ENCODE measurements at places on chromosomes 12 and 14.
A peak's percentile ranks its signal among the peaks of the same experiment; 100 is the strongest.

DNA sequence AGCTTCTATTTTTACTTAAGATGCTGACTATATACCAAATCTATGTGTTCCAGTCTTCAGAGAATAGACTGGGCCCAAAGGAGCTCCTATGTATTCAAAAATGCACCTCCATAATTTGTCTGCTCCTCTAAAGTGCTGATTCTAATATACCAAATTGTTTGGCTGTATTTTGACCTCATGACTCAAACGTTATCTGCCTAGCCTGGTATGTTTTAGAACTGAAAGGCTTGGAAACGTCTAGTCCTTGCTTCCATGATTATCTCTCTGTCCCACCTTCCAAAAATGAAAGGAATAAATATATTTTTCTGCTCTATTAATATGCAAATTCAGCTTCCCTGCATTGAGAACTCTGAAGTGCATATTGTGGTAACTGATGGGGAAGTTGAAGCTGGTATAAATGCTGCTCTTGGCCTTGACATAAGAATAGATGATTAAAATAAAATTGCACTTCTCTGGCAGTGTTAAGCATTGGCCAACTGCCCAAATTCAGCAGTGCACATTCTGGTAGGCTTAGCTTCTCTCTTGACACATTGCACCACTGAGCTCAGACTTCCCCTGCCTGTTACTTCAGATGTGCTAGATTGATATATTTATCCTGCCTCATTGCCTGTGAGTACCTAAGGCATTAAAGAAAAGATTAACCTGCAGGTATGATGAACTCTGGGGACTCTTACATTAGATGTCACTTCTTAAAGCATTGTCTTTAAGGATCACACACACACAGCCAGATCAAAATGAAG is 882.3 kb downstream of the RPS29 start:
- DNase-seq, result no peak

- no peak for DNase-seq
These were observed 13.9 kb downstream of the CKB start for GRCh38 chr14:103508521-103509329.

GRCh38 chr14:29236848-29237247 is 470.3 kb downstream of the FOXG1 start:
- DNase-seq, result no peak

DNA sequence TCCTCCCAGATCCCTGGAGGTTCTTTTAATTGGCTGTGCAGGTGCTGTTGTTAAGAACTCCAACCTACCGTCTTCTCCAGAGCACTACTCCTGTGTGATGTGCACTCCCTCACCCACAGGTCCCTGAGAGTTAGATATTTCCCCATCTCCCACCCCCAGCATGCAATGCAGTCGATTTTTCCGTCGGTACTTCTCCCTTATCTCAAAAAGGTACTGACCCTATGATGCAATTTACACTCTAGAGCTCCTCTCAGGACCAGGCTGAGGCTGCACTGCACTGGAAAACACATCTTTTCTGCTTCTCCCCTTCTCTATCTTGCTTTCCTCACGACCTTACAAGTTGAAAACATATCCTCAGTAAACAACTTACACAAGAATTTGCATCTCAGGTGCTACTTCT is 312.4 kb upstream of the TBX3 start:
- DNase-seq, result no peak

DNA sequence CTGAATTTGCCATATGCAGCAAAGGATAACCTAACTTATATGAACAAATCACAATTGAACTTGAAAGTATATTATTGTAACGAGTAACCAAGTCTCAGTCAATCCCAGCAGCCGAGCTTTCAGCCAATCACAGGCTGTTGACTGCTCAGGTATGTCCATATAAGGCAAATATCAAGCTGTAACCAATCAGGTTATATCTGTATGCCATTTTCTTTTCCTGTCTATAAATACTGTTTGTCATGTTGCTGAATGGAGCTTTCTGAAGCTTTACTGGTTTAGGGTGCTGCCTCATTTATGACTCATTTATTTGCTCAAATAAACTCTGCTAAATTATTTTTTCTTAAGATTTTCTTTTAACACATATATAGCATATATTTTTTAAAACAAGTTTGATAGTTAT is 1059.5 kb downstream of the GALC start:
- no peak for DNase-seq

DNA sequence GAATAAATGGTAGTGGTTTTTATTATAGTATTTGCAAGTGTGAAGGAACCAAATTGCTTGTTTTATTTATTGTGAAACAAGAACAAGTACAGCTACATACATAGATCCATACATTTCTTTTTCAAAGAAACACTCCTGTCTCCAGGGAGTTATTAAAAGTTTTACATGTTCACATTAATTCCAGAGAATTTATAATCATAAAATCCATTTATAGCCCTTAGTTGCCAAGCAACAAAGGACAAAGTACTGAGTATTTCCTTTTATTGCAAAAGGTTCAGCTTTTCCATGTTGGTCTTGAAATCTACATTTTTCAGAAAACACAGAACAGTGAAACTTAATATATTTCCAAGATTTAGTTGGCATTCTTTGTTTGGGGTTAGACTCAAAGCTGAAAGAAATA is 9.5 kb downstream of the MYRFL start:
- DNase-seq, result no peak

- DNase-seq, result no peak
These were observed 14.5 kb downstream of the KRAS start for GRCh38 chr12:25236190-25236589.

DNA sequence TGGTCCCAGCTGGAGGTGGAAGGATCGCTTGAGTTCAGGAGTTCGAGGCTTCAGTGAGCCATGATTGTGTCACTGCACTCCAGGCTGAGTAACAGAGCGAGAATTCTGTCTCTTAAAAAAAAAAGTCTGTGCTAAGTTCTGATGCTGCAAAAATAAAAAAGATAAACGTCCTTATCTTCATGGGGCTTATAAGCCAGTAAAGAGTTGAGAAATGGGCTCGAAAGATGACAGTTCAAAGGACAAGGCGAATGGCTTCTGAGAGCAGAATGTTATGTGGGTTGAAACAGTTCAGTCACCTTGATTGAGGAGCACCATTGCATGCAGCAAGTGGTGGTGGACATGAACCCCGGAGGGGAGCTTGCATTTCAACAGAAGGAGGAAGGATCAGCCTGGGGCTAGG is 4.7 kb downstream of the TSPAN9 start:
- DNase-seq, result no peak

- DNase-seq, result peak; percentile 57
These were observed 8.5 kb downstream of the RARG start for GRCh38 chr12:53223389-53224060.

DNA sequence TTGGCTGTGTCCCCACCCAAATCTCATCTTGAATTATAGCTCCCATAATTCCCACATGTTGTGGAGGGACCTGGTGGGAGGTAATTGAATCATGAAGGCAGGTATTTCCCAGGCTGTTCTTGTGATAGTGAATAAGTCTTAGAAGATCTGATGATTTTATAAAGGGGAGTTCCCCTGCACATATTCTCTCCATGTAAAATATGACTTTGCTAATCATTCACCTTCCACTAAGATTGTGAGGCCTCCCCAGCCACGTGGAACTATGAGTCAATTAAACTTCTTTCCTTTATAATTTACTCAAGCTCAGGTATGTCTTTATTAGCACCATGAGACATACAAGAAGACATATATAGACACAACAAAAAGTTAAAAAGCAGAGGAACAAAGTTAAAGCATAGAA is 120.0 kb downstream of the CPNE8 start:
- no peak for DNase-seq

- no peak for DNase-seq
These were observed 73.7 kb downstream of the BBS10 start for GRCh38 chr12:76274420-76275083.

DNA sequence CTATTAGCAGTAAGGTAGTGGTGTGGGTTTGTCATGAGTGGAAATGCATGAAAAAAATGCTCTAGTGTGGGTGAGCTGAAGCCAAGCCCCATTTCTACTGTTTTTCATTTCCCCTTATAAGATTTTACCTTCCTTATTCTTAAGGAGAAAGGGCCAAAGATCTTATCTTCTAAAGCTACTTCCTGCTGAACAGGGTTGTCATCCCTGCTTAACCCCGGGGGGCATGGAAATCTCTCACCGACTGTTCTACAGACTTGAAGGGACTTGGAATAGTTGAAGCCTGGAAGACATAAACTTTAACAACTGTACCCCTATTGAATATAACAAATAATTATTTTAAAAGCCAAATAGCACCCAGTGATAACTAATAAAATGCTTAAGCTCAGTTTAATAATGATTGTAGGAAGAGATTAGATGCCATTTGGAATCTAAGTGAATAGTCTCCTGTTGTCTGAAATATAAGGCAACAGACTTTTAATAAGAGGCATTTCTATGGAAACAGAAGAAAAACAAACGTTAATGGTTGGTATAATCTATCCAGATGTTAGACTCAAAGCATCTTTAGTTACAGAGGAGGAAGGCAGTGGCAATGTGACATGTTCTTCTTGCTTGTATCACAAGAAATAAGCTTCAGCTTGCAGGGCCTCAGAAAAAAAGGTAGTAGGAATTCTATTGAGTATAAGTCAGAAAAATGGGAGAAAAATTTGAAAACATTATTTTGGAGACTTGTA is 1.8 kb upstream of the GMFB start:
- no peak for DNase-seq

DNA sequence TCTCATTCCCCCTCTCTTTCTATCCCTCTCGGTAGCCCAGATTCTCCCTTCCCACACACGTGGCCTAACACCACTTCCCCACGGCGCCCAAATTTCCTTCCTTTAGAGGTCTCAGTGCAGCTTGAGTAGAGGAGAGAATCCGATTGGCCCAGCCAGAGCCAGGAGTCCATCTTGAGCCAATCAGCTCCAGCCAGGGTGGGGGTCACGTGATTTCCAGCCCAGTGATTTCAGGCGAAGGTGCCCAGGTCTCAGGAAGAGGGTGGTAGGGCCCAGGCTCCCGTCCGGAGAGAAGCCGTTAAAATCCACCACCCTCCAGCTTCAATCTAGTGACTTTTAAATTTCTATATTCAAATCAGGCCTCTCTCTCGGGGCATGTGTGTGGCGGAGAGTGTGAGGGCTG is 45.2 kb upstream of the MYL2 start:
- DNase-seq, result no peak

DNA sequence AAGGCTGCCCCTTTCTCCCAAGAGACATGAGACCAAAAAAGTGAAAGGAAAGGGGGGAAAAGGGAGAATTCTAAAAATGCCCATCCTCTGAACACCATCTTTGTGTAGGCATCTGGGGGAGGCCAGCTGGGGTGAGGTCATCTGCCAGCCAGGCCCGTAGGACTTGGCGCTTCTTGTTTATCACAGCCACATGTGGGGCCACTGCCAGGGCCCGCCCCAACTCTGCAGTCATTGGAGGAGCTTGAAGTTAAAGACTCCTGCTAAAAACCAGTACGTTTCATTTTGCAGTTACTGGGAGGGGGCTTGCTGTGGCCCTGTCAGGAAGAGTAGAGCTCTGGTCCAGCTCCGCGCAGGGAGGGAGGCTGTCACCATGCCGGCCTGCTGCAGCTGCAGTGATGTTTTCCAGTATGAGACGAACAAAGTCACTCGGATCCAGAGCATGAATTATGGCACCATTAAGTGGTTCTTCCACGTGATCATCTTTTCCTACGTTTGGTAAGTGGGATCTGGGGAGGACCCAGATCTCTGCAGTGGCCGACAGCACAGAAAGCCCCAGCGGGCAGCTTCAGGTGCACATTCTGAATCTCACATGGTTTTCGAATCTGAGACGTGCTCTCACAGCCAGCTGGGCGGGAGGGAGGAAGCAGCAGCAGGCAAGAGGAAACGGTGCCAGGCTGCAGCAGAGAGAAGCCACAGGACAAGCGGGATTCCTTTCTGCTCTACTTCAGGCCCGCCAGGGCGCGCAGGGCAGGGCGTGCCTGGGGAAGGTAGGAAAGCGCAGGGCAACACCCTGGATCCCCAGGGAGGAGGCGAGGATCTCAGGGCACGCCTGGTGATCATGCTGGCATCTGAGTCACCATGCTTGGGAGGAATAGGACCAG is at the start of gene P2RX7:
Gene P2RX7, plus strand, starts transcription at position 276 of the 881 bp plus-strand sequence. Its CDS starts 95 bp downstream, at position 371.
- DNase-seq, result peak; percentile 97

GRCh38 chr14:100590726-100591452 is 3.7 kb upstream of the BEGAIN start:
- DNase-seq, result no peak

- DNase-seq, result no peak
These were observed 34.8 kb upstream of the MAPKAPK5 start for GRCh38 chr12:111807232-111807631.

GRCh38 chr12:106601496-106601895 is 18.7 kb downstream of the RFX4 start:
- DNase-seq, result no peak

- DNase-seq, result no peak
These were observed 38.8 kb downstream of the FAM222A start for GRCh38 chr12:109752117-109753053.

DNA sequence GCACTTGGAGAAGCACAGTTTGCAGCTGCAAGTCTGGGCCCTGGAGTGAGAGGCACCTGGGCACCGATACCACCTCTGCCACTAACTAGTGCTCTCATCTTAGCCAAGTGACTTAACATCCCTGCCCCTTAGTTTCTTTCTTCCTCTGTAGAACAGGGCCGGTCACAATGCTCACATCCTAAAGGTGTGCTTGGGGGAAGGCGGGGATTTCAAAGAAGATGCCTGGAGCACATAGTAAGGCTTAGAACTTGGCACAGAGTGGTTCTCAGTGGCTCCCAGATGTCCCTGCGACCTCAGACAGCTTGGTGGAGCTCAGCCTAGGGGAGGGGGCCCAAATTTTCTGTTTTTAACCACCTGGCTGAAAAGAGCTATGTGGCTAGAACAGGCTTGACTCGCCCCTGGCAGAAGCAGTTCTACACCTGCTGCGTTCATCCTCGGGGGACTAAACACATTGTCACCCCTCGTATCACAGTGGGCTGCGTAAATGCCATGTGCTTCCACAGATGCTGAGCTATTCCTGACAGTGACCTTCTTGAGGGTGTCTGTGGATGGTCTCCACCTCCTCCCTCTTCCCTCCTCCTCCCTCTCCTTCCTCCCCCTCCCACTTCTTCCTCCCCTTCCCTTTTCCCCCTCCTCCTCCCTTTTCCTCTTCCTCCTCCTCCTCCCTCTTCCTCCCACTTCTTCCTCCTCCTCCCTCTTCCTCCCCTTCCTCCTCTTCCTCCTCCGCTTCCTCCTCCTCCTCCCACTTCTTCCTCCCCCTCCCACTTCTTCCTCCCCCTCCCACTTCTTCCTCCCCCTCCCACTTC is 112.1 kb downstream of the PHETA1 start:
- no peak for DNase-seq

- no peak for DNase-seq
These were observed 1312.9 kb upstream of the FLRT2 start for GRCh38 chr14:84217066-84217465.

DNA sequence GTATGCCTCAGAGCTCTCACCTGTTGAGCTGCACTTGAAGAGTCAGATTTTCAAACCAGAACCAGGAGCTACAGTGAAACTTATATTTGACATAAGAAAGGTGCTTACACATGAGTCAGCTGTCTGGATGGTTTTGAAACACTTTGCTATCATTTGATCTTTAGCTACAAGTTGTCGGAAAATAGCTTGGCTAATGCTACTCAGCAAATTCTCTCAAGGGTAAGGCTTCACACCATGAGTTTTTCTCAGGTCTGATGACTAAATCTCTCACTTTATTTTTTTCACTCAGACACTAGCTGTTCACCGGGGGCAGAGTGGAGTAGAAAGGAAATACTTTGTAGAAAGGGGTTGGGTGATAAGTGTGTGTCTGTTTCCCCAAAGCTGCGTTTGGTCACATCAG is 171.8 kb downstream of the FLRT2 start:
- DNase-seq, result no peak
